ENCODE measurements at places on chromosomes 5 and 9. TPM values are rescaled to one million over a fixed set of nuclear protein-coding genes. Genes with fewer than 3 reads are reported as not detected.

Gene OCLN
- total RNA-seq, result 0.43 TPM

Gene IL5
- total RNA-seq, result not detected

Gene MEGF10
- 0.14 TPM for total RNA-seq

Gene CACFD1
- total RNA-seq, result 6.5 TPM

Gene C5
- 4.5 TPM for total RNA-seq

Gene LPAR1
- total RNA-seq, result 101 TPM

Gene LRRC19
- total RNA-seq, result not detected

Gene MRRF
- 34.7 TPM for total RNA-seq

Gene NXNL2
- 1.0 TPM for total RNA-seq

Gene OR2K2
- not detected for total RNA-seq

Gene IQGAP2
- 24.0 TPM for total RNA-seq

Gene S1PR3
- 77.7 TPM for total RNA-seq

Gene SLC1A1
- 36.4 TPM for total RNA-seq

Gene LCN1
- total RNA-seq, result 0.65 TPM

Gene ARL14EPL
- 0.18 TPM for total RNA-seq

Gene MUSK
- total RNA-seq, result 5.5 TPM

Gene MSX2
- 1.1 TPM for total RNA-seq

Gene ALDH1B1
- 26.8 TPM for total RNA-seq

Gene CD14
- 8.8 TPM for total RNA-seq

Gene CAMK4
- total RNA-seq, result 2.9 TPM

Gene BDP1
- total RNA-seq, result 15.8 TPM

Gene NUDT12
- 9.2 TPM for total RNA-seq

Gene PLPPR1
- total RNA-seq, result not detected

Gene TTC23L
- total RNA-seq, result 0.37 TPM

Gene MYO10
- 105 TPM for total RNA-seq

Gene SLC6A19
- not detected for total RNA-seq

Gene PCDHGA11
- 6.4 TPM for total RNA-seq

Gene ACTBL2
- 1.1 TPM for total RNA-seq

All from smooth muscle cell of bladder (primary cell).